ENCODE measurements at places on chromosomes 16 and 17.

DNA sequence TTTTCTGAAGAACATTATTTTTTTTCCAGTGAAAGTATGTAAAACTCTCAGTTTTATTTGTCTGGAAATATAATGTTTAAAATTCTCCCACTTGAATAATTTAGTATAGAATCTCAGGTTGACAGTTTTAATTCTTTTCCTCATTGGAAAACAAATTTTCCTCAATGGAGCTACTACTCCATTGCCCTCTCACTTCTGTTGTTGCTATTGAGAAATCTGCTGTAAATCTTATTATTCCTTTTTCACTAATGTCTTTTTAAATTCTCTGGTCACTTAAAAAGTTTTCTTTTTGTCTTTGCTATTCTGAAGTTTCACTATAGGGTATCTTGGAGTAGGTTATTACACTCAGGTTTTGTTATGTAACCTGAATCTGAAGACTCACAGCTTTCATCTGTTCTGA, 216.1 kb upstream of the PMFBP1 start:
- no peak for DNase-seq

- no peak for DNase-seq
Observed at GRCh38 chr16:51337662-51338061, 186.6 kb upstream of the SALL1 start.

- DNase-seq = peak; percentile 81
Observed at GRCh38 chr17:17684906-17685774, 3.9 kb downstream of the RAI1 start.

DNA sequence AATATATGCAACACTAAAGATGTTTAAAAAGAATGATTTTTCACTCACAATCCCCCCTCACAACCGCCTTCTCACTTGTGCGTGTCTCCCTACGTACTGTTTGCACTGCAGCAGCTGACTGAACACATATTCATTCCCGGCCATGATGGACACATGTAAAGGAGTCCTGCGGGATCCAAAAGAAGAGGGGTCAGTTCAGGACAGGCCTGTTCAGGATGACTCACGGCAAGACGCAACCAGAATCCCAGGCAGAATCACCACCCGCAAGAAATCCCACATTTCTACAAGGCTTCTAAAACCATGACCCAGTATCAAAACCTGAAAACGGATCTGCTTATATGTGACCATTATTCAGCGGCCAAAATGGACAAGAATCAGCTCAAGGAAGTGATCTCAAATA, 52.3 kb downstream of the CYB5D2 start:
- no peak for DNase-seq

GRCh38 chr17:74758848-74759168, 10.4 kb downstream of the NHERF1 start:
- DNase-seq = no peak

DNA sequence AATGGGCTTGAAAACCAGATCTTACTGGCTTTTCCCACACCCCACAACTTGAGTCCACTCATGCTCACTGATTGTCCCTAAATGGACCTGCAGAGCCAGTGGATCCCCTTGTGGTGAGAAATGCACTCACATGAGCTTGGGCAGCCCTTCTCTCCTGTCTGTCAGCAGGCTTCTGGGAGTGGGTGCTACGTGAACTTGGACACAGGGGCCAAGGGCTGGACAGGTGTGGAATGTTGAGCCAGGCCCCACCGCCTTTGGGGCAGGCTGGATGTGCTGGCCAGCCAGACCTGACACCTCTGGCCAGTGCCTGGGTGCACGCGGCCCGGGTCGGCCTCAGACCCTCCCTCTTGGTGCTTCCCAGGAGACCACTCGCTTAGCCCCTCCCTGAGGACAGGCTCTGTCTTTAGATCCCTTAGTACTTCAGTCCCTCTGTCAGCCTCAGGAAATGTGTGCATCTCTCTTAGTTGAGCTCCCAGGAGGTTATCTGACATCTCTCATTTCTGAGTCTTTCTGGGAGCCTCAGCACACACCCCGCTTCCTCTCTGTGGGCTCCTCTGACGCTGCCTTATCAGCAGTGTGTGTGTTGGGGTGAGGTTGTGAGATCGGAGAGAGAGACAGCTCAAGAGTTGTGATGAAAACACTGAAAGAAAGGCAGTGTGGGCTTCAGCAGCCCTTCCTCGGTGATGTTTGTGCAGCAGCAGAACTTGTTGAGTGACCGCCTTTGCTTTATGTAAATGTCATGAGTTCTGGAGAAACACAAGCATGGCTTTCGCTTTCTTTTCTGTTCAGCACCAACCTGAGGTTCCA, 117.0 kb downstream of the RAB11FIP4 start:
- no peak for DNase-seq

DNA sequence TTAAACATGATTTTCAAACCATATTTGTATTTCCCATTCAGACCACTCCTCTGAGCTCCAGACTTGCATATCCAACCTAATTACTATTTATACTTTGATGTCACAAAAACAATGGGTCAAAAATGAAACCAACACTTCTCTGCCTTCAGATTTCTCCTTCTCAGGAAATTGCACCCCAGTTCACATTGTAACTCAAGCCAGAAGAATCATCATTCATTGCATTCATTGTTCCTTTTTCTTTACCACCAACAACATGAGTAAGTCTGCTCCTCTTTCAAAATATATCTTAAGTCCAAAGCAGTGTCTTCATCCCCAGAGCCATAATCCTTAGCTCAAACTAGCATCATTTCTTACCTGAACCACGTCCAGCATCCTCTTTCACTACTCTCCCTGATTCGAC, 2.6 kb upstream of the AKAP1 start:
- DNase-seq = no peak

DNA sequence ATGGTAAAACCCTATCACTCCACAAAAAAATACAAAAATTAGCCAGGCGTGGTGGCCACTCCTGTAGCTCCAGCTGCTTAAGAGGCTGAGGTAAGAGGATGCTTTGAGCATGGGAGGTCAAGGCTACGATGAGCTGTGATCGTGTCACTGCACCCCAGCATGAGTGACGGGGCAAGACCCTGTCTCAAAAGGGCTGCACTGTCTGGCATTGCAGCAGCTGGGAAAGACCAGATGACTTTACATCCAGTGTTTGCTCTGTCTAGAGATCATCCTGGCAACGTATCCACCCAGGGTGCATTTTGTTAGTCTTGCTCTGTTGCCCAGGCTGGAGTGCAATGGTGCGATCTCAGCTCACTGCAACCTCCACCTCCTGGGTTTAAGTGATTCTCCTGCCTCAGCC, 52.0 kb downstream of the MRM3 start:
- DNase-seq = no peak

GRCh38 chr17:44152875-44153274, 11.1 kb downstream of the HROB start:
- DNase-seq = no peak

- DNase-seq = no peak
Observed at GRCh38 chr16:67528222-67528869, at the start of gene RIPOR1. Gene RIPOR1 (plus strand): TSS chr16:67528829. CDS start chr16:67538447, 9,618 bp downstream.

DNA sequence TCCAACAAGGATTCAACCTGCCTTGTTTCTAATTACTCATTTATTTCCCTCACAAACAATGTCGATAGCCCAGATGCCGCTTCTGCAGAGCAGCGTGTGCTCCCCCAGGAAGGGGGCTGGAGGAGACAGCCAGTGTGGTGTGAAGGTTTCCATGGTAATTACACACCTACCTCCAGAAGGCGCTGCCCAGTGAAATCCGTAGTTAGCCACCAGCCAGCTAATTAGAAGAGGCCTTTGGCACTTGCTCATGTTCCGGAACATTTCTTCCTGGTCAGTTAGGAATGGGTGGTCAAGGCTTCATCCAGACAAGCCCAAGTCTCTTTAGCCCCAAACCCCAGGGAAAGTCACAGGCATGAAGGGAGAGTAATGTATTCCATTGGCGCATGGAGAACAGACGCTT, 342.5 kb upstream of the C16orf82 start:
- DNase-seq = no peak

DNA sequence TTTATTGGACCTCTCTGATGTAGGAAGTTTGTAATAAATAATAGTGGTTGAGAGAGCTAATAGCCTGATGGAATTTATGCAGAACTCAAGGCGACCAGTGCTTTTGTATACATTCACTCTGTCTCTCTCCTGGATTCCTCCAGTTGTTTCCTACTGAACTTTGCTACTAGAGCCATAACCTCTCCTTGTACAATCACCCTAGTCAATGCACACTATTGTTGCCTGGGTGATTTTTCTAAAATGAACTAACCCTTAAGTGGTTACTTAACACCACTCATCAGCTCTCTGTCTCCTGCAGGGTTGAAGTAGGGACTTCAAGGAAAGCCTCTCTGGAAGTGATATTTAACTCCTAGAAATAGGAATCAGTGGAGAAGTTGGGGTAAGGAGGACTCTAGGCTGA, 9.7 kb downstream of the PHKB start:
- DNase-seq = no peak

DNA sequence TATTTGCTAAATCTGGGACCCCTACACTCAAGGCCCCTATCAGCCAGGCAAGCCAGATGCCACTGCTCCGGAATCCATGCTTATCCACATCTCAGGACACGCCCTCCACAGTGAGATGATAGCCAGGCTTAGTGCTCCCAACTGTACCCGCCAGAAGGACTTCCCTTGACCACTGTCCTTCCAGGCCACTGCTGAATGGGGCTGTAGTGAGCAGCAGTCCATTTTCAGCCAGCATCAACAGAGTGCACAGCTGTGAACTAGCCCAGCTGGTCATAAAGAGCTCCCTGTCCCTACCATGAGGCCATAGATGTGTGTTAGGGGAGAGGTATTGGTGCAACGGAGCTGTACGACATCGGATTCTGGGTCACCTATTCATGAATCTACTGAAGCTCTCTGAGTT, 13.0 kb upstream of the MED9 start:
- DNase-seq = no peak

GRCh38 chr17:31858642-31859486, at the start of gene COPRS:
Gene COPRS (minus strand): TSS chr17:31859244. CDS start chr17:31859199, 45 bp downstream.
- DNase-seq = no peak

- no peak for DNase-seq
Observed at GRCh38 chr17:64653325-64653984, 8.7 kb downstream of the SMURF2 start.

DNA sequence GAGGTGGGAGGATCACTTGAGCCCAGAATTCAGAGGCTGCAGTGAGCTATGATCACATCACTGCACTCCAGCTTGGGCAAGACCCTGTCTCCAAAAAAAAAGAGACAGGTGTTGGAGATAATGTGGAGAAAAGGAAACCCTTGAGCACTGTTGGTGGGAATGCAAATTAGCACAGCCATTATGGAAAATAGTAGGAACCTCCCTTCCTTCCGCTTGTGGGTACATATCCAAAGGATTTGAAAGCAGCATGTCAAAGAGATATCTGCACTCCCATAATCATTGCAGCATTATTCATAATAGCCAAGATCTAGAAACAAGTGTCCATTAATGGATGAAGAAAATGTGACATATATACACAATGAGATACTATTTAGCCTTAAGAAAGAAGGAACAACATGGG, 9.7 kb upstream of the ADCY7 start:
- DNase-seq = no peak

GRCh38 chr16:27448532-27449433, 46.8 kb downstream of the IL21R start:
- DNase-seq = no peak

DNA sequence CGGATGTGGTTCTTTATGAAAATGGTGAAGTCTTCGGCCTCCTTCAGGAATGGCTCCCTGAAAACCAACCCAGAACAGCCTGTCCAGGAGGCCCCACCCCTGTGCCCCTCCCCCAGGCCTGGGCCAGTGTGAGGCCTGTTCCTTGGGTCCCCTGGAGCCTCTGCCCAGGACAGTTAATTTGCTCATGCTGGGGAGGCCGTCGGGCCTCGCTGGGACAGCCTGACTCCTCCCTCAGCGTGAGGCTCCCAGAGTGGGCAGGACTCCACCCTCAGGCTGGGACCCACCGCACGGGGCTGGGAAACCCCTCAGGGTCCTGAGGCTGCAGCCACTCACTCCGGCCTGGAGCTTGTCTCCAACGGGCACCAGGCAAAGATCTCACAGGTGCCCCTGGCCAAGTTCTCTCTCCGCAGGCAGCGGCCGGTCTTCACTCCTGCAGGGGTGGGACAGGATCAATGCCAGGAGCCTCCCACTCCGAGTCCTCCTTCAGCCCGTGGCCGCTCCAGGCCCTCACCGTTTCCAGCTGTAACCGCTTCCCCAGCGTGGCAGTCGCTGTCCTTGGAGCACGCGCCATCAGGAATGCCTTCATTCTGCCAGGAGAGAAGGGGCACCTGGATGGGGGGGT, 5.8 kb downstream of the P2RX5 start:
- no peak for DNase-seq

DNA sequence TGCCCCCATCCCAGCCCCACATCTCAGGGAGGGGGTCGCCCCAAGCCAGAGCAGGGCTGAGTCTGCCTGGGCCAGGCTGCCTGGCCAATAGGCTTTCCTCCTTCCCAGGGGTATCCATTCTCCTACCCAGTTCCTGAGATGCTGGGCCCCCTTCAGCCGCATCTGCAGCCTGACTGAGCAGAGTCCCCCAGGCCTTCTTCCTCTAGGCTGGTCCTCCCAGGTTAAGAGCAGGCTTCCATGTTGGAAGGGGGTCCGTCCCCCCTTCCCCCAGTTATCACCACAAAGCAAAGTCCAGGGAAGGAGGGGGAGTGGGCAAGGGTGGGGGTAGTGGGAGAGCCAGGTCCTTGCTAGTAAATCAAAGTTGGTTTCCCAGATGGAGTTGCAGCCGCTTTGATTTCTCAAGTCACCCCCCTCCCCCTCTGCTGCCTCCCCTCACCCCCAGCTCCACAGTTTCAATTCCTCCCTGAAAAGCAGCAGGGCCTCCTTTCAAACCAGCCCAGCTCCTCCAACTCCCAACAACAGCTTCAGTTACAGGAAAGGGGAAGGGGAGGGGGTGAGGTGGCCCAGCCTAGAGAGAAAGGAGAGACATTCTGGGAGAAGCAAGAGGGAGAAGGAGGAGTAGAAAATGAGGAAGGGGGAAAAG, 9.5 kb upstream of the FZD2 start:
- DNase-seq = no peak

DNA sequence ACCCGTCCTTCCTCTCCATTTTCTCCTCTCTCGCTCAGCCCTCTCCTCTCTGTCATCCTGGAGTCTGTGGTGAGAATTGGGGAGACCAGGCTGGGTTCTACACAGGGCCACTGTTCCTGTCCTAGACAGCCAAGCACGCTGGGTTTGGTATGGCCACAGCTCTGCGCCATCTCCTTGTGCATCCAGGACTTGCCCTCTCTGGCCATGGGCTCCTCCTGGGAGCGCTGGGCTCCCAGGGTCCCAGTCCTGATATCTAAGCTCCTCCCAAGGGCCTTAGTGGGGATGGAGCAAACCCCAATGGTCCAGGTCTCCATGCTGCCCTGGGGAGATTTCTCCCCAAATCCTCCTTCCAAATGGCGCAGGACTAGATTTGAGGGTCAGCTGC, 27.2 kb upstream of the ITGA3 start:
- DNase-seq = no peak

GRCh38 chr17:19318611-19319010, 43.9 kb downstream of the B9D1 start:
- no peak for DNase-seq

- DNase-seq = peak; percentile 65
Observed at GRCh38 chr17:3667366-3668278, 756 bp downstream of the TAX1BP3 start.
